ENCODE measurements at places on chromosomes 7 and 10.

GRCh38 chr10:110118891-110119621, 88.3 kb upstream of the MXI1 start:
- no peak for DNase-seq

DNA sequence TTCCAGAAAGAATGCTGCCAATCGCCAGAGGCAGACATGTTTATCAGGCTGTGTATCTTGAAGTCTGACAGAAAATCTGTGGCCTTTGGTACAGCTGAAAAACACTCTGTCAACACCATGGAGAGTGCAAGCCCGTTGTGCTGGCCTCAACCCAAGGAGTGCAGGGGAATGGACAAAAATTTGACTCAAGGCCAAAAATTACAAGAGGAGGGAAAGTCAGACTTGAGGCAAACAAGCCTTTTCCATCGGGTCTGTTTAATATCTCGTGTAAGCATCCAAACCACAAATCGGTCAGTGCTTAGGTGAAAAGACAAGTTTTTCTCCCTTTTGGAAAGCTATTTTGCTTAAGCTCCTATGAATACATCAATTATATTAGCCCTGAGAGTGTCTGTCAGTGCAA, 305.3 kb upstream of the NFE2L3 start:
- DNase-seq, result no peak

GRCh38 chr7:155362380-155363145, 64.9 kb downstream of the INSIG1 start:
- no peak for DNase-seq

DNA sequence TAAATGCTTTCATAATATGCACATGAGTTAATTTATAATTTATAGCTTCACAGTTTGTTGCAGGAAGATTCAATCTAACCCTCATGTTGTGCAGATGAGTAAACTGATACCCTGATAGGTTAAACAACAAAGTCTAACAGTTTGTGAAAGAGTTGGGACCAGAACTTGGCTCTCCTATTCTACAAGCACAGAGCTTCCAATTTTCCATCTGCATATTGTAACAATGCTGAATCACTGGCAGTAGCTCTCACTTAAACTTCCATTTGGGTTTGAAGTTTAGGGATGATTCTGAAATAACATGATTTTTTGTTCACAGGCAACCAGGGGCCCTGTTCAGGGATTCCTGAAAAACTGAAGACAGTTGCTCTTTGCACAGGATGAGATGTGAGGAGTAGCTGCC, 179.3 kb downstream of the XPNPEP1 start:
- DNase-seq, result no peak

DNA sequence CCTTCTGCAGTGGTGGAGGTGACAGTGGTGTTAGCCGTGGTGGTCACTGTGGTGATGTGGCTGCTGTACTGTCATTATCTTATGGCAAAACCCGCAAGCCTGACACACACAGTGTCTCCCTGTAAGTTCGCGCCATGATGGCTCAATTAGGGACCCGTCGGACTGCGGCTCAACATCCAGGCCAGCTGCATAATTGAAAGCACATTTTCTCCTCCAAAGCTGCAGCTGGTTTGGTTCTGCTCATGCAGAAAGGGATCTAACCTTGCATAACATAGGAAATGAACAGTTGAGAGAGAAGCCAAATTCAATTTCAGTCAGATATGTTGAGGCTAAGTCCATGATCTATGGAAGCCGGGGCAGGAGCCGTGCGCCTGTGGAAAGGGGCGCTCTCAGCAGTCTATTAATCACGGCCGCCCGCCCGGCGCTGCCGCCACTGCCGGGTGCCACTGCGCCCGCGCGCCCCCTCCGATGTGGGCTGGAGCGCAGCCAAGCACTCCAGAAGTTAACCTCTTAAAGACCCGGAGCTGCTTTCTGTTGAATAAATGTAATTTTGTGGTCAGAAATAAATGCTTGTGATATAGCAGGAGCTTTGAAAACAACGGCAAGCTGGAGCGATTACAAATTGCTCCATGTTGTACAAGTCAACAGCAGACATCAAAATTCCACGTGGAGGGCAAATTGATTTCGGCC, 227.7 kb downstream of the CUX1 start:
- peak; percentile 48 for DNase-seq

DNA sequence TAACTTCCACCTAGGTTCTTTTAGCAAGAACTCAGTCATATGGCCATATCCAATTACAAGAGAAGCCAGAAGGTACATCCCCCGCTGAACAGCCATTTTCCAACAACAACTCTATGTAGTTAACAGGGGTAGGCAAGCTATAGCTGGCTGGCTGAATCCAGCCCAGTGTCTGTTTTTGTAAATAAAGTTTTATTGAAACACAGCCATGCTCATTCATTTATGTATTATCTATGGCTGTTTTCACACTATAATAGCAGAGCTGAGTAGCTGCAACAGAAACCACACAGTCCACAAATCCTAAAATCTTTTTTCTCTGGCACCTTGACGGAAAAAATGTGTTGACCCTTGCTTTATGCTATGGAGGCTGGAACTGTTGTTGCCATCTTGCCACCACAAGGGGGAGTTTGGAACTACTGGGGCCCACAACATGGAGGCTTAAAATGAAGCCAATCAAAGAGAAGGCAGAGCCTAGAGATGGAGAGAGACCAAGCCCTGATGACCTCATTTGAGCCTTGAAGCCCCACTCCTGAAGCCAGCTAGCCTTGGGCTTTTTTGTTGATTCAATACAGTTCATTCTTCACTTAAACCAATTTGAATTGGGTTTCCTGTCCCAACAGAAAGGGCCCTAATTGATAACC, 33.3 kb upstream of the XPNPEP1 start:
- no peak for DNase-seq

DNA sequence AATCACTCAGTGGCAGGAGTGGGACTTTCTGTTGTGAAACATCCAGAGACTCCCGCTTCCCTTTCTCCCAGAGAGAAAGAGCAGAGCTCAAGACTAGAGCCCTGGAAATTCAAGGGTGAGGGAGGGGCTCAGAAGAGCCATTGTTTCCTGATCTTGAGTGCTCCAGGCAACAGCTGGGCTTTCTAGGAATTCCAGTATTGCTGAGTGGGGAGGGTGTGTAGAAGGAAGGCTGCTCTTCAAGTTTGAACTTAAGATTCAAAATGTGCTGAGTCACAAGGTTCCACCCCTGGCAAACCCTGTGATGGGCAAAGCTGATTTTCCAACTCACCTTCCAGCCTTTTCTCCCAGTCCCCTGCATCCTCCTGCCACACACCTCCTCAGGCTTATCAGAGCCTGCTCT, 42.3 kb upstream of the MSRB2 start:
- no peak for DNase-seq

DNA sequence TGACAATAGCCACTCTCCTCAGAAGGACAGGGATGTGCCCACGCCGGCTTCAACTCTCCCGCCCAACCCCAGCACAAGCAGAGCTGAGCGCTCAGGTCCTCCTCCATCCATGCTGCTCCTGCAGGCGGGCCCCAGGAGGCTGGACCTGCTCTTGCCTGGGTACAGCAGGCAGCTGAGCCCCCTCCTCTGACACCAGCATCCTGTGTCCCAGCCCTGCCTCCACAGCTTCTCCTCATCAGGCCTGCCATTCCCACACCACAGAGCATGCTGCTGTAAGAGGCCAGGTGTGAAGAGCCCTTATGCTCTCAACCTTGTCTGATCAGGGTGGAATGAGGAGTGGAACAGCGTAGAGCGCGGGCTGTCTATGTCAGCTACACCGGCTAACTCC, 302.2 kb downstream of the PTPRN2 start:
- DNase-seq, result no peak

DNA sequence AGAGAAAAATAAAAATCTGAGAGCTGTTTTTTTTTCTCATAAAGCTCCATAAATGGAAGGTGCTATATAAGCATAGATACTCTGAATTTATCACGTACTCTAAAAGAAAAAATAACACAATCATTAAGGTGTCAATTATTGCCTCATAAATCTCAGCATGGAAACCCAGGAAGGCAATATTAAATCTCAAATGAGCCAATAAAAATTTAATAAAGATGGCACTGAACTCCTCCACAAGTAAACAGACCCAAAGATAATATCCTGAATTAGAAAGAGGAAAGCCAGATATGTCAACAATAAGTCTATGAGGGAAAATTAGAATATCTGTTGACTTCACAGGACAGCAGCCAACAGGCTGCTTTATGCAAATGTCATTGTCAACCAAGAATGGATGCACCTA, 66.5 kb downstream of the CDK6 start:
- DNase-seq, result peak; percentile 62

DNA sequence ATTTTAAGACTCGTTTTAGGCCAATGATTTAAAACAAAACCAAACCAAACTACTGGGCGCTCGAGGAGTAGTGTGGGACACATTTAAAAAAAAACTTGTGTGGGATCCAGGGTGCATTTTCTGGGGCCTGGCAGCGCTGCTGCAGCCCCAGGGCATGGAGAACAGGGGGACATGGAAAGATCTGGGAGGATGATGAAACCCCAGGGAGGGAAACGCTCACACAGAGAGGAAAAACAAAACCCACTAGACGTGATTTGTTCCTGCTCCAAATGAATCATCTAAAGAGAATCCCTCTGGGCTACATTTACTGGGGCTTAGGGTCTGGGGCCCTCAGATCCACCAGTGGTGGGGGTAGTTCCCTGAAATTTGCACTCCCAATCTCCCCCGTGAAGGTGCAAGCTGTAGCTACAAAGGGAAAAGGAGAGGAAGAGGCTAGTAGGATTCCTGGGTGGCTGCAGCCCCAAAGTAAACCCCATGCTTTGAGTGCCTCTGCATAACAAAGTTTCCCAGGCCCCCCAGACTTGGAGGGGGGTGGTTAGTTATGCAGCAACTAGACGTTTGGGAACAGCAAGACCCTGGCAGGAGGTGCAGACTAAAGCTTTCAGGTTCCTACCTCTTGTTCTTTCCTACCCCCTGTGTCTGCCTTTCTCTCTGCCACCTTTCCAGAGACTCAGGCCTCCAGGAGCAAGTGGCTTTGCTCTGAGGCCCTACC, 14.5 kb upstream of the HOXA13 start:
- no peak for DNase-seq

DNA sequence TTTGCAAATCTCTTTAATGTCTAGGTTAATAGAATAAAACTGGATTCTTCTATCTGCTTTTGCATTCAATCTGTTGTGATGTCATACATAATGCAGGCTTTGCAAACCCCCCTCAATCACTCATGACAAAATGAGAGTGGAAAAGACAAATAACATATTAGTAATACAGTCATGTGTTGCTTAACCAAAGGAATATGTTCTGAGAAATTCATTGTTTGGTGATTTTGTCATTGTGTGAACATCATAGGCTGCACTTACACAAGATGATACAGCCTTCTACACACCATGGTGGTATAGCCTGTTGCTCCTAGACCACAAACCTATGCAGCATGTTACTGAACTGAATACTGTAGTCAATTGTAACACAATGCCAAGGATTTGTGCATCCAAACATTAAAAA, 87.3 kb upstream of the SEC61G start:
- DNase-seq, result no peak

GRCh38 chr7:26144184-26145080, 7.6 kb upstream of the NFE2L3 start:
- no peak for DNase-seq

All from NCI-H1417 treated with DMSO at 0.1 percent for 48 hours (cell line).